ENCODE measurements at places on chromosomes 1 and 21. TPM values are rescaled to one million over a fixed set of nuclear protein-coding genes. Genes with fewer than 3 reads are reported as not detected.

The HSPG2 gene
- 3.2 TPM for total RNA-seq

DNA sequence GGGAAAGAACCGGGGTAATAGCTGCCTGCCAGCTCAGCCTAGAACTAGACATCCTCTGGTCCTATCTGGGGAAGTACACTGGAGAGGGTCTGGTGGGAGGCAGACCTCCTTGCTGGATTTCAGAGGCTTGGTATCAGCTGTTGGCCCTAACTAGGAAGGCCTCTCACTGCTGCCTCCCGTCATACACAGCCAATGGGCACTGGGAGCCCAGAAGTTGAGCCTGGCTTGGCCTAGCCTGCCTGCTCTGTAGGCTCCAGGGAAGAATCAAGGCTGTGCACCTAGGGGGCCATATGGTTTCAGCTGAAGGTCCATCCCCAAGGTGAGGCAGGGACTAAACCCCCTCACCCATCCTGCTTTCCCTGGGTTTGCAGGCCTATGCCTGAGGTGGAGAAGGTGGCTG, 4.3 kb upstream of the MUTYH start:
- no peak for DNase-seq
- peaks cover 44% of the 10 kb centered on the region for H3K36me3 ChIP-seq
- no peaks in the 10 kb centered on the region for H3K27me3 ChIP-seq
- no peak overlapping the region for H3K4me3 ChIP-seq

GRCh38 chr1:150809651-150810050, 1.6 kb upstream of the CTSK start:
- no peaks in the 10 kb centered on the region for H3K4me1 ChIP-seq
- no peak for DNase-seq
- H3K27me3 ChIP-seq = no peaks in the 10 kb centered on the region
- no peak overlapping the region for H3K4me3 ChIP-seq
- peaks cover 31% of the 10 kb centered on the region for H3K36me3 ChIP-seq

- peak; percentile 48 for DNase-seq
- H3K4me3 ChIP-seq = no peak overlapping the region
- H3K4me1 ChIP-seq = no peaks in the 10 kb centered on the region
- H3K27ac ChIP-seq = no peak overlapping the region
- no peaks in the 10 kb centered on the region for H3K36me3 ChIP-seq
- no peaks in the 10 kb centered on the region for H3K27me3 ChIP-seq
Observed at GRCh38 chr1:19582318-19582717, 61.8 kb upstream of the NBL1 start.

DNA sequence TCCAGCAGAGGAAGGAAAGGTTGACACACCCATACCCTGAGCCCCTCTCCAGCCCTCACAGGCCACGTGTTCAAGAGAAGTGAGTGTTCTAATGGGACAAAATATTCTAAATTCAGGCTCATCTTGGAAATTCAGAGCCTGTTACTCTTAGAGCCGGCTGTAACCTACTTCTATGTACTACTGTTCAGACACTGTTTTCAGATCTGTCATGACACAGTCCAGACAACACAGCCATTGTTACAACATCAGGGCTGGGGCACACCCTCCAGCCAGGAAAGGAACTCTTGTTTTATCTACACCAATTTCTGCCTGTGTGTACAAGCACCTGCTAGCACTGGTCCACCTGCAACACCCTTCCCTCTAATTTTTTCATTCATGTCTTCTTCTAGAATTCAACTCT, 145.4 kb upstream of the C8B start:
- no peak overlapping the region for H3K27ac ChIP-seq
- H3K4me3 ChIP-seq = no peak overlapping the region
- no peak for DNase-seq
- H3K36me3 ChIP-seq = no peaks in the 10 kb centered on the region
- H3K27me3 ChIP-seq = no peaks in the 10 kb centered on the region

All from CD4-positive, CD25-positive, alpha-beta regulatory T cell (primary cell).